ENCODE measurements at places on chromosomes 16 and 17.

- no peak for DNase-seq
These were observed 163.4 kb downstream of the SEC14L1 start for GRCh38 chr17:77304051-77304745.

DNA sequence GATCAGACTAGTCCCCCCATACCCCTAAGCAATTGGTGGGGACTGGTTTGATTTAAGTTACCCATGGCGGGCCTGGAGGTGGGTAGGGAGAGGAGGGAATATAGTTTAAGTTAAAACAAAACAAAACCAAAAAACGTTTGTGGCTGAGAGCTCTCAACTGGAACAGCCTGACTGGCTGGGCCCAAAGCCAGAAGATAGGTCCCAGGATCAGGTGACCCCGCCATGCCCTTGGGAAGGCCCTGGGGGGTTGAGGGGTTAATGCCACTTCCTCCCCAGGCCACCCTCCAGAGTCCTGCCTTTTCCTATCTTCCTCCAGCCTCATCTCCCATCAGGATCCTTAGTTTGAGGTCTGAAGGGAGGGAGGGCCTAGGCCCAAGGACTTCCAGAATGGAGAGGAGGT, 82.3 kb upstream of the LHX1 start:
- no peak for DNase-seq

- DNase-seq, result no peak
These were observed 294.9 kb upstream of the FOXF1 start for GRCh38 chr16:86215233-86215978.

DNA sequence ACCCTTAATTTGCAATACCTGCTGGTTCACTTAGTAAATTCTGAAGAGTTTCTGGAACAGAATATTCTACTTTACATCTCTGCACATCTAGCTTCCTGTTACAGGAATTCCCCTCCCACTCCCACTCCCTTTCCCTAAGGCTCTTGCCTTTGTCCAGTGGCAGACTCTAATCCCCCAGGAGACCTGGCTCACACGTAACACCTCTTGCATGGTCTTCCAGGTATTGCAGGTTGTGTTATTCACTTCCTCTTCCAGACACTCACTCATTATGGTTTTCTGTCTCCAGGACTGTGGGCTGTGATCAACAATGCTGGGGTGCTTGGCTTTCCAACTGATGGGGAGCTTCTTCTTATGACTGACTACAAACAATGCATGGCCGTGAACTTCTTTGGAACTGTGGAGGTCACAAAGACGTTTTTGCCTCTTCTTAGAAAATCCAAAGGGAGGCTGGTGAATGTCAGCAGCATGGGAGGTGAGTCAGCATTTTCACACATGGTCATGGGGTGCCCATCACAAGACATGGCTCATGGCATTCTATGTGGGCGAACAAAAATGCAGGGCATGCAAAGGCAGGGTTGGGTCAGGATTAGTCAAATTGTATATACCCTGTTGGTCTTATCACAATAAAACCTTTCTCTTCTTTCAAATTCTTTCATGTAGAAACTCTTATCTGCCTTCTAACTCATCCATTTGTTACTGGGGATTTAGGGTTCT, 35.8 kb downstream of the HSD17B2 start:
- no peak for DNase-seq

DNA sequence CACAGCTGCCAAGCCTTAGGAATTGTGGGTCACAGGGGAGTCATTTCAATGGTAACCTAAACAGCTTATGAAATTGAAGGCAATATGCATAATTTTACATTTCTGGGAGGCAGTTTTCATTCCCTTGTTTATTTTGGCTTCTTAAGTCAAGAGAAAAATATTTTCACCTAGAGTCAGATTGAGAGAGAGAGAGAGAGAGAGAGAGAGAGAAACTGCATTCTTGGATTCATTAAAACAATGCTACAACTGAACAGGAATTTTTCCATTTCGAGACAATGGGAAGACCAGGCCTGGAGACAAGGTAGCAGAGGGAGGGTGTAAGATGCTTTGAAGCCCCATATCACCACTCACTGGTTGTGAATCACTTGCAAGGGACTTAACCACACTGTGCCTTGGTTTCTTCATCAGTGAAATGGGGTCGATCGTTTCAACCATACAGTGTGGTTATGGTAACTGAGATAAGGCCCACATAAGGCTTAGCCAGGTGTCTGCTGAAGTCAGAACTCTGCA, 224.7 kb upstream of the IRX3 start:
- no peak for DNase-seq

GRCh38 chr16:11296706-11297491, 15.8 kb upstream of the PRM1 start:
- DNase-seq, result no peak

- no peak for DNase-seq
These were observed 677 bp downstream of the SLC13A2 start for GRCh38 chr17:28474111-28474531.

GRCh38 chr16:1145383-1146100, 7.4 kb upstream of the CACNA1H start:
- no peak for DNase-seq

- no peak for DNase-seq
These were observed 93.2 kb upstream of the RBBP6 start for GRCh38 chr16:24446189-24446588.

GRCh38 chr17:81409190-81409935, 14.1 kb downstream of the BAHCC1 start:
- DNase-seq, result no peak

GRCh38 chr17:2172999-2173398, 118.1 kb downstream of the HIC1 start:
- no peak for DNase-seq

DNA sequence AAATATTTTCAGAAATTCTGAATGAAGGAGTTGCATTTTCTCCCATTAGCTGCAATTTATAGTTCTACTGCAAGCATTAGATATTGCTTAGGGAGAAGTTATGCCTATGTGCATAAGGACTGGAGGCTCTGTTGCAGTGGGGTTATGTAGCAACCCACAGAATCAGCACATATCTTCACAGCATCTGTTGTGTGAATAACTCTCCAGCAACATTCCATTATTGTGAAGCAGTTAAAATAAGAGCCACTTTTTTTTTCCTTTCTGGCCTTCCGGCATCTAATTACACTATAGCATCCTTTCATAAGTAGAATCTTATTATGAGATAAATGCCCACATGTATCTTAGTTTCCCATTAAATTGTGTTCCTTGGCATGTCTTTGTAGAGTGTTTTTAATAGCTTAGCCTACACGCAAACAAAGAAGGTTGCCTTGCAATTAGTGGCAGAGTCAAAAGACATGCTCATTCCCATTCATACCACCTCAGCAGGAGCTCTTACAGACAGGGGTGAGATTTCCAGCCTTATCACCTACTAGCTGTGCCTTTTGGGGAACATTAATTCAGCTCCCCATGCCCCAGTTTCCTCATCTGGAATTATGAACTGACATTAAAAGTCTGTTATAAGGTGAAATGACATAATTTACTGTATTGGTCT, 596.0 kb upstream of the GOT2 start:
- no peak for DNase-seq
